NCI-H2029 (cell line): ENCODE measurements at places on chromosomes 16 and 17.
A peak's percentile ranks its signal among the peaks of the same experiment; 100 is the strongest.

DNA sequence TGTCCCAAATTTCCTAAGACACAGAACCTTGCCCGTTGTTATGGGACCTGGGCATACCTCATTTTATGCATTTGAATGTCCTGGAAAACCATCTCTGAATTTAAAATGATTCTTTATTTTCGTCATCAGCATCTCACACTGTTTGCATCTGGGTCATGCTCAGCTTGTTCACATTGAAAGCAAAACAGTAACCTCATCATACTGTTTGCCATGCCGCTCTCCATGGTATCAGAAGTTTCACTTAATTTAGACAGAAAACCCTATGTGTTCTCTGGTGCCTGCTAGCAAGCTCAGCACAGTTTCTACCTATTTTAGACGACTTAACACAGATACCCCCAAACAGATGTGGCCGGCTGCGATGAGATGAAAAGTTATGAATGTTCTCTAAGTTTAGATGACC lies 292.1 kb downstream of the SNX29 start:
- no peak for DNase-seq

GRCh38 chr16:30889721-30890120 lies 4.2 kb downstream of the BCL7C start:
- DNase-seq, result no peak

- no peak for DNase-seq
Observed at GRCh38 chr16:48949636-48950035, 332.0 kb downstream of the CBLN1 start.

- no peak for DNase-seq
Observed at GRCh38 chr16:8958344-8959167, 5.2 kb downstream of the USP7 start.

- peak; percentile 39 for DNase-seq
Observed at GRCh38 chr17:66711881-66712321, 123.0 kb upstream of the CACNG5 start.

DNA sequence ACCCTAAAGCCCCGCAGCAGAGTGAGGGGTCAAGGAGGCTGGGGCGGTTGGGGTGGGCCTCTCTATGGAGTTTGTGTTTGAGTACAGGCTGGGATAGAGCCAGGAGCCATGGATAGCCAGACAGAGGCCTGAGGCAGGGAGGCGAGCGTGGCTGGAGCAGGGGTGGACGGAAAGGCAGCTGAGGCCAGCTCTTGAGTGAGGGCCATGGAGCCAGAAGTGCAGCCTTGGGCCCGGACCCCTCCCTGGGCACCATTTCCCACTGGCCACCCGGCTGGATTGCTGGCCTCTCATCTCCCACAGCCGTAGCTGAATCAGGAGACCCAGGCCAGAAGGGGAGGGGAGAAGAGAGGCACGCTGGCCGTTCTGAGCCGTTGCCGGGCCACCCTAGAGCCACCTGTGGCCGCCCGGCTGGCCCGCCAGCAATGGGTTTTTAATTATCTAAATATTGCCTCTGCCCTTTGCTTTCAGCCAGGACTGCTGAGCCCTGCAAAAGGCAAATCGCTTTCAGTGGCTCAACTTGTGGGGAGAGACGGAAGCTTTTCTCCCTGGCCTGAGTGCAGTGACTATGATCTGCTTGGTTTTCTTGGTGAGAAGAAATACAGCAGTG lies 75.2 kb upstream of the GSE1 start:
- no peak for DNase-seq

GRCh38 chr16:31362476-31363405 lies 7.8 kb downstream of the ITGAX start:
- no peak for DNase-seq

DNA sequence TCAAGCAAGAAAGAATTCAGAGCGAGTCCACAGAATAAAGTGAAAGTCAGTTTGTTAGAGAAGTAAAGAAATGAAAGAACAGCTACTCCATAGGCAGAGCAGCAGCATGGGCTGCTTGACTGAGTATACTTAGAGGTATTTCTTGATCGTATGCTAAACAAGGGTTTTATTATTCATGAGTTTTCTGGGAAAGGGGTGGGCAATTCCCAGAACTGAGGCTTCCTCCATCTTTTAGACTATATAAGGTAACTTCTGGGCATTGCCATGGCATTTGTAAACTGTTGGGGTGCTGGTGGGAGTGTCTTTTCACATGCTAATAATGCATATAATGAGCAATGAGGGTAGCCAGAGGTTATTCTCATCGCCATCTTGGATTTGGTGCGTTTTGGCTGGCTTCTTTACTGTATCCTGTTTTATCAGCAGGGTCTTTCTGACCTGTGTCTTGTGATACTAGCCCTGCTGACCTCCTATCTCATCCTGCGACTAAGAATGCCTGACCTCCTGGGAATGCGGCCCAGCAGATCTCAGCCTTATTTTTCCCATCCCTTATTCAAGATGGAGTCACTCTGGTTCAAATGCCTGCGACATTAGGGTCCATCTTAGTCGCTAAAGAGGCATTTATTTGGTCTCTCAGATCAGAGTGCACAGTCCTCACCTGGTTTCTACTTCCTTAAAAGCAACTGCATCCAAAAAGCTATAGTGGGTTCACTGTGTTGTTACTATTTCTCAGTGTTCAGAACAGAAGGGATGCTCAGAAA lies 100.6 kb upstream of the CACNG5 start:
- no peak for DNase-seq

DNA sequence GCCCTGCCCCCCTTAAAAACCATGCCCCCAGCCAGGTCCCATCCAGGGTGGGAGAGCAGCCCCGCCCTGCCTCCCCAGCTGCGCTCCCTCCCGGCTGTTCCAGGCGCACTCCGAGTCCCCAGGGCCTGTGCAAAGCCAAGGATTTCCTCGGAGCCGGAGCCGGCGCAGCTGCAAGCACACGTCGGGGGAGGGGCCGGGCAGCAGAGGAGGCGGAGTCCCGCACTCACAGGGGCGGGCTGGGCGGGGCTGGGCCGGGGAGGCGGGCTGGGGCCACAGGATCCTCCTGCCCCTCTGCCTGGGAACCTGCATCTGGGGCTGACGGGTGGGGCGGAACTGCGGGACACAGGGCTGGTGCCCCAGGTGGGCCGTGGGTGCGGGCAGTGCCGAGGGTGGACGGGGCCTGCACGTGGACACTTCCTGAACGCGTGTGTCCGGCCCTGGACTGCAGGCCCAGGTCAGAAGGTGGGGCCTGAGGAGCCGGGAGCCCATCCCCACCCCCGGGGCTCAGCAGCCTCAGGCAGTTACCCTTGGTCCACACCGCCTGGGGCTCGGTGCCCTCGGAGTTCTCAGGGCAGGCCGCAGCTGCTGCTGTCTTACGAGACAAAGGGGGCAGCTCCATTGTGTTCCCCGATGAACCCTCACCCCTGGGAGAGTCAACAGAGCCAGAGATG lies 24.0 kb upstream of the SSTR5 start:
- peak; percentile 53 for DNase-seq

DNA sequence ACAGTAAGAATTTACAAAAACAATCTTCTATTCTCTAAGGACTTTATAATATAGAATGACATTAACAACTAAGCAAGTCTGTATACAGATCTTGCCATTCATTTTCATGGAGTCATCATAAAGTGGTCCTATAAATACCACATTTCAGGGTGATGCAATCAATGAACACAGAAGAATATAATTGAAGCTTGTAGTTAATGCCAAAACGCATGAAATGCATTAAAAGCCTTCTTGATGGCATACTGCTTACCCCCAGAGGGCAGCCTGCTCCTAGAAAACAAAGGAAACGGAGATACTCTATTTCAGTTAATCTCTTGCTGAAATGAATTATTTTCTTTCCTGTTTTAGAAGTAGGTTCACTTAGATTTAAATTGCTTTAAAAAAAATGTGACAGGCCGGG lies 45.2 kb upstream of the STAC2 start:
- no peak for DNase-seq

- DNase-seq, result no peak
Observed at GRCh38 chr17:67316781-67317180, 49.6 kb downstream of the PSMD12 start.

- no peak for DNase-seq
Observed at GRCh38 chr17:1562176-1562643, 382 bp downstream of the PITPNA start.

GRCh38 chr16:11499295-11500089 lies 87.2 kb downstream of the LITAF start:
- DNase-seq, result no peak

DNA sequence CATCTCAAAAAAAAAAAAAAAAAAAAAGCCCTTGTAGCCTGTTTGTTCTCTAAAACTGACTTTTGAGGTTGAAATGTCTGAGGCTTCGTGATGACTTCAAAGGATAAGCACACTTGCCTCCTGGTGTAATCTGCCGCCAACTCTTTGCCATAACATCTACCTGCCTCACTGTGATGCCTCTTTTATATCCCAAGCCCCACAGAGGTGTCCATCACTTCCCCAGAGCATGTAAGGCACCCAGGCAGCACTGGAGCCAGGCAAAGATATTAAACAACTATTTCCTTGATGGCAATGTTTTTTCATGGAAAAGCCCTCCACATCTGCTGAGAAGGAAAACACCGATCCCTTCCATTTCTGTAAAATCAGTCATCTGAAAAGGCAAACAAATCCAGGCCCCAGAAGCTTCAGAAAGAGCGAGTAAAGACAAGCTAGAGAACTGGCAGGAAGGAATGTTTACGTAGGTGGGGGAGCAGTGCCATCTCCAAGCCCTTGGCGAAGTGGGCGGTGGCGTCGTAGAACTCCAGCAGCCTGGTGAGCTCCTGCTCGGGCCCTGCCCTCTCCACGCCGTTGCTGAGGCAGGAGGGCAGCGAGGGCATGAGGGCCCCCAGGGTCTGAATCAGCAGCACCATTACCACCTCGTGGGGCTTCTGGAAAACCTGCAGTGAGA lies 28.6 kb downstream of the COG7 start:
- peak; percentile 77 for DNase-seq

DNA sequence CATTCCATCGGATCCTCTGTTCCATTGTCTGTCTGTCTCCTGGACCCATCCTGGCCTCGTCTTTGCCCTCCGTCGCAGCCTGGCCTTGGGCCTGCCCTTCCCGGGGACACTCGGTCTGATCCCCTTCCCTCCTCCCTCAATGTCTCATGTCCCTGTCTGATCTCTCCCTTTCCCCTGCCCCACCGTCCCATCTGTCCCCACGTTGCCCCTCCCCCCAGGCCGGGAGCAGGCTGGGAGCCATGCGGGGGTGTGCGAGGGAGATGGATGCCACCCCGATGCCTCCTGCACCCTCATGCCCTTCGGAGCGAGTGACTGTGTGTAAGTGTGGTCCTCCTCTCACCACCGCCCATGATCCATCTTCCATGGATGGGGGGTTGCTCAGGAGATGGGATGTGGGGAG lies 5.3 kb upstream of the ATP2A1 start:
- DNase-seq, result no peak

- DNase-seq, result no peak
Observed at GRCh38 chr16:68907781-68908181, 64.5 kb downstream of the TANGO6 start.

DNA sequence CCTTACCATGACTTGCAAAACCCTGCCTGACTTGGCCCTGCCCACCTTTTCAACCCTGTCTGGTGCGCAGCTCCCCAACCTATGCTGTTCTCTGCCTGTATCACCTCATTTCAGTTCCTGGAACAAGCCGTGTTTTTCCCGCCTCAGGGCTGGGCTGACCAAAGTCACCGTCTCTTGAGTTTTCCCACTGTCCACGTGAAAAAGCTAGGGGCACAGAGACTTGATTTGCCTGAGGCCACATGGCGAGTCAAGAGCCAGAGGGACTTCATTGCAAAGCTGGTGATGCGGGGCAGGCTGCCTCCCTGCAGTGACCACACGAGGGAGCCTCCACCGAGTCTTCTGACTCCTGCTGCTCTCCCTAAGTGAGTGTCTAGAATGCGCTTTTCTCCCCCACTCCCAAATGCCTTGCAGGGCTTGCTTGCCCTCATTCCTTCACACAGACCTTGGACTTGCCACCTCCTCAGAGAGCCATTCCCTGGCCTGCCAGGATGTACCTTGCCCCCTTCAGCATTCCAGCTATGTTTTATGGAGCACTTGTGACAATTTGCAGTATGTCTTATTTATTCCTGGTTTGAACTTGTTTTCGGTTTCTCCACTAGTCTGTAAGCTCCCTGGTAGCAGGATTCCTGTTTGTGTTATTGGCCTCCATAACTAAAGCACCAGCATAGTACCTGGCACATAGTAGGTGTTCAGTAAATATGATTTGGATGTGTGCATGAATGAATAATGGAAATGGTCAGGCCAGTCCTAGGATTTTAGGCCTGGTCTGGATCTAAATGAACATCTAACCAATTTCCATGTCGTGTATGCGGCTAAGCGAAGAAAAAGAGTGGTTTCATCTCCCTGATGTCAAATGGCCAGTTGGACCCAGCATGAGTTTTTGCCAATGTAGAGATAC lies 252.3 kb downstream of the SNX29 start:
- peak; percentile 14 for DNase-seq

- DNase-seq, result no peak
Observed at GRCh38 chr16:14148569-14148968, 77.5 kb downstream of the MRTFB start.

DNA sequence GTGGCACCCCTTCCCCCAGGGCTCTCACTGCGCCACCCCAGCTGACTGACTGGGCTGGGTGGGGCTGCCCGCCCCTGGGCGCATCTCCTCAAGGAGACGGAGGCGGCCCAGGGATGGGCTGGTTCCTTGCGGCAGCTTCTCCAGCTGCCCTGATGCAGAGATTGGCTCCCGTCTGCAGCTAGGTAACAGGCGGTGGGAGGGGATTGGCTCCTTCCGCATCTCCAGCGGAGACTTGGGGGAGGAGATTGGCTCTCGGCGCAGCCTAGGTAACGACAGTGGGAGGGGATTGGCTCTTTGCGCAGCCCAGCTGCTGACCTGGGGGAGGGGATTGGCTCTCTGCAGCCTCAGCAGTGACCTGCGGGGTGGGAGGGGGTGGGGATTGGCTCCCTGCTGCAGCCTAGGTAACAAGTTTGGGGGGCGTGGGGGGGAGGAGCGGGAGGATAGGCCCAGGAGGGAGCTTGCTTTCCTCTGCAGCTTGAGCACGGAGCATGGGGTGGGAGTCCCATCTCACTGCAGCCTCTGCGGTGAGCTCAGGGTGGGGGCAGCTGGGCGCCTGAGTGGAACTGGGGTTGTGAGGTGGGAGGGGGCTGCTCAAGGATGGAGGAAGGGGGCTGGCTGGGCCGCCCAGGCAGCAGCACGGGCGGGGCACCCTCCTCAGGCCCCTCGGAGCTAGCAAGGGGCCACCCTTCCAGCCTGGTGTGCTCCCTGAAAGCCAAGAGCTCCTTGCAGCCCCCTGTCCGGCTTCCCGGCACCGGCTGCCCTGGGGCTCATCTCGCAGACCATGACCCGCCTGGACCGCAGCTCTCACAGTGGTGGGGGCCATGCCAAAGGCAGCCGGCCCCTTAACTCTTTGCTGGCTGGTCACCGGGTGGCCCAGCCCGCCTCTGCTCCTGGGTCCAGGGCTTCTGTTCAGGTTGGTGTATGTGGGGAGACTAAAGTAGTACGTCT lies 6.4 kb downstream of the NFE2L1 start:
- peak; percentile 91 for DNase-seq

GRCh38 chr17:42421507-42422338 lies 1.3 kb downstream of the CAVIN1 start:
- DNase-seq, result no peak

DNA sequence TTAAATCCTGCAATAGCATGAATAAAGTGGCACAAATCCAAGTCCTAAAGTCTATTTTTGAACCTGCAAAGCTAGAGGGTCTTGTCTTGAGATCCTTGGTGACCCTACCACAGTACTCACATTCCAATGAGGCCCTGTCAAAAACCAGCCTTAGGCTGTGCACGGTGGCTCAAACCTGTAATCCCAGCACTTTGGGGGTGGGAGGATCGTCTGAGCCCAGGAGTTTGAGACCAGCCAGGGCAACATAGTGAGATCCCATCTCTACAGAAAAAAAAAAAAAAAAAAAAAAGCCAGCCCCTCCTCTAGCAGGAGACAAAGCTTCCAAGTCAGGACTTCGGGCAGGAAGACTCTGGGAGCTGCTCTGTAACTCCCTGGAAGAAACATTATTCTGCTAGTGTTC lies 16.3 kb downstream of the CYTH1 start:
- no peak for DNase-seq

GRCh38 chr17:62791235-62791734 lies 16.8 kb downstream of the MARCHF10 start:
- no peak for DNase-seq
